ENCODE measurements at places on chromosomes 1 and 21. TPM values are rescaled to one million over a fixed set of nuclear protein-coding genes. Genes with fewer than 3 reads are reported as not detected.

DNA sequence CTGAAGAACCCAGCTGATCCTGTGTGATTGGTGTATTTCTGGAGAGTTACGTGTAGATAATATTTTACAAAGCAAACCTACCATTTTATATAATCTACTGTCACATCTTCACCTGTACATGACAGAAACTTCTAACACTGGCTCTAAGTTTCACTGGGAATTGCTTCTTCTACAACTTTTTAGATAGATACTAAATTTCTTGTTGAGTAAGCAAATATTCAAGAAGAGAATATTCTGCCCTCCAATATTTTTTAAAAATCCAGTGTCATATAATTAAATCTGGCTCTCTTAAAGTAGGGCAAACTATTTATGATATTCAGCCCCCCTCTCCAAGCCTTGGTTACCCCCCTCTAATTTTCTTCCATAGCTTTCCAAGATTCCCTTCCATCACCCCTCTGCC is 50.1 kb downstream of the MROH9 start:
- H3K4me3 ChIP-seq, result no peak overlapping the region
- no peaks in the 10 kb centered on the region for H3K27me3 ChIP-seq
- H3K4me1 ChIP-seq, result no peaks in the 10 kb centered on the region
- no peaks in the 10 kb centered on the region for H3K36me3 ChIP-seq
- no peak for DNase-seq

- H3K27me3 ChIP-seq, result no peaks in the 10 kb centered on the region
- no peak for DNase-seq
- no peak overlapping the region for H3K27ac ChIP-seq
- no peaks in the 10 kb centered on the region for H3K4me1 ChIP-seq
These were observed 212.4 kb upstream of the USP25 start for GRCh38 chr21:15517394-15517793.

DNA sequence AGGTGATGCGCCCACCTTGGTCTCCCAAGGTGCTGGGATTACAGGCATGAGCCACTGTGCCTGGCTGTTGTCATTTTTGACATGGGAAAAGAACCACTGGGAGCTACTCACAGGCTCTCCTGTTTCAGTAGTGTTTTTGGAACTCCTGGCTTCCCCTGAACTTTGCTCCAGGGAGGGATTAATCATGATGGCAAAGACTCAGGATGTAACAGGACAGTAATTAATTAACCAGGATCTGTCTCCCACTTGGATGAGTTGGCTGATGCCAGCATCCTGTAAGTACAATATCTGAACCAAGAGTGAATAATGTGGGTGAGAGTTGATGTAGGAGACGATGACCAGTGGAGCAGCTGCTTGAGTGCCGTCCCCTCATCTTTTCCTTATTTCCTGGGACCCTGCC is 4.9 kb downstream of the SFT2D2 start:
- H3K27ac ChIP-seq, result no peak overlapping the region
- H3K27me3 ChIP-seq, result no peaks in the 10 kb centered on the region
- no peaks in the 10 kb centered on the region for H3K36me3 ChIP-seq
- no peak overlapping the region for H3K4me3 ChIP-seq

DNA sequence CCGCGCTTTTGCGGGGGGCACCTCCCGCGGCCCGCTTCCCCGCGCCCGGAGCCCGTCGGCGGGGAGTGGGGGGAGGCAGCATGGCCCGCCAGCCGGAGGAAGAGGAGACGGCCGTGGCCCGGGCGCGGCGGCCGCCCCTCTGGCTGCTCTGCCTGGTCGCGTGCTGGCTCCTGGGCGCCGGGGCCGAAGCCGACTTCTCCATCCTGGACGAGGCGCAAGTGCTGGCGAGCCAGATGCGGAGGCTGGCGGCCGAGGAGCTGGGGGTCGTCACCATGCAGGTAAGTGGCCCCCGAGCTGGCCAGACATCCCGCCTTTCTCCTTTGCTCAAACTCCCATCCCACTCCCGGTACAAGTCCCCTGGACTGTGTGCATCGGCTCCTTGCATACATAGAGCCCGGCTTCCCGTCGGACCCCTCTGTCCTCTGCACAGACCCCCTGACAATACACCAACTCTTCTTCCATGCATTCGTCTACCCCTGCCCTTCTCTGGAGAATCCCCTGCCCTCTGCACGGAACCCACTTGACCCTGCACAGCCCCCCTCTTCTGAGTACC is 812 bp downstream of the CACHD1 start:
- no peaks in the 10 kb centered on the region for H3K27me3 ChIP-seq
- H3K36me3 ChIP-seq, result no peaks in the 10 kb centered on the region
- no peaks in the 10 kb centered on the region for H3K4me1 ChIP-seq
- peak; percentile 57 for DNase-seq

DNA sequence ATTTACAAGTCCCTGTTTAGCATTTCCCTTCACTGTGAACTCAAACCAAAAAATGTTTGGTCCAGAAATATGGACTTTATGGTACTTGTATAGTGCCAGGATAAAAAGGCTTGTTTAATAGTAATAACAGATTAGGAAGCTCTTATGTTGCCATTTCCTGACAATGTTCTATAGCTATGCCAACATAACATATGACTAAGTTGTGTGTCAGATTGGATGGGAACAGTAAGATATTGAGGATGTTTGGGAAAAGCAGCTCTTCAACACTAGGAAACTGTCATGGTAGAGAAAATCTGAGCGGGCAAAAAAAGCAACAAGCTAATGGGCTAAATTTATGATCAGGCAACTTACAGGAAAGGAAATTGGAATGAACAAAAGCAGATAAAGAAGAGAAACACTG is 287.1 kb upstream of the ADGRL4 start:
- no peaks in the 10 kb centered on the region for H3K36me3 ChIP-seq
- no peaks in the 10 kb centered on the region for H3K4me1 ChIP-seq
- no peak overlapping the region for H3K27ac ChIP-seq
- DNase-seq, result no peak
- no peaks in the 10 kb centered on the region for H3K27me3 ChIP-seq

AXDND1 gene
- total RNA-seq, result not detected

PFDN2 gene
- total RNA-seq, result 78.5 TPM

ANKRD65 gene
- total RNA-seq, result 6.2 TPM

DAB1 gene
- total RNA-seq, result 0.05 TPM

Measured in SJCRH30 (cell line).